ENCODE measurements at places on chromosomes 7 and 10.
A peak's percentile ranks its signal among the peaks of the same experiment; 100 is the strongest.

- DNase-seq, result no peak
Measured at GRCh38 chr7:78092331-78092730, 293.8 kb downstream of the PHTF2 start.

DNA sequence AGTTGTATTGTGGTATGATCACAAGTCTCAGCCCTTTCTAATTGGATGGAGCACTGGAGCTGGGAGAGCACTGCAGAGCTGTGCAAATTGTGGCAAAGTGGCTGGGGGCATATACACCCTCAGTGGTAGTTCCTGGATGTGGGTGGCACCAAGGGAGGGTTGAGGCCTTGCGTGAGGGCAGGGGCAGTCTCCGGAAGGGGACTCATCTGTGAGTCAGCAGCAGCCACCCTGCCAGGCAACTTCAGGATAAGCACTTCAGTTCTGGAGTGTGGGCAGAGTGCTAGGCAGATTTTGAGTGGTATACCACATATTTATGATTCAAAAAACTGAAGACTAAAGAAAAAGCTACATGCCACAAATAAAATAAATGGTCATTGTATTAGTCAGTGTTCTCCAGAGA, 210.5 kb downstream of the ETV1 start:
- DNase-seq, result no peak

DNA sequence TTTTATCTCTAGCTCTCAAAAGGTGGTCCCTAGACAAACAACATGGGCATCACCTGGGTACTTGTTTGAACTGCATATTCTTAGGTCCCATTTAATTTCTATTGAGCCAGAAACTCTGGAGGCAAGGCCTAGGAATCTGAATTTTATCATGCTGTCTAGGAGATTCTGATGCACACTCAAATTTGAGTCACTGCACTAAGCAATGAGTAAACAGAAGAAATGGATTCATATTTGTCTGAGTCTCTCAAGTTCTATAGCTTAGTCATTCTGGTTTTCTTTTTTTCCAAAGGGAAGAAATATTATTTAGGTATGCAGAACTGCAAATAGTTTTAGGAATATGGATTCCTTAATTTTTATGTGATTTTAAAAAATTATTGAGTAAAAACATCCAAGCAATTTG, 185.5 kb downstream of the SEMA3A start:
- no peak for DNase-seq

DNA sequence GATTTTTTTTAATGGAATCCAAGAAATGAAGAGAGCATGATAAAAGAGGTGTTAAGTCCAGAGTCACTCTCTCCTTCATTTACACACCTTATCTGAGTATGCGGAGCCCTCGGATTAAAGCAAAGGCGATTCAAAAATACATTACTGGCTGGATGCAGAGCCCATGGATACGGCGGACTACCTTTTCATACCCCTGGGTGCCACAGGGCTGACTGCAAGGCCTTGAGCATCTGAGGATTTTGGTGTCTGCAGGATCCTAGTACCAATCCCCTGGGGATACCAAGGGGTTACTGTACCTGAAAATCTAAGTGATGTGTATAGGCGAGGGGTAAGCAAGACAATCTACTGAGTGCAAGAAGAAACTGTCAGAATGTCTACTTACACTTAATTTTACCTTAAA, 20.5 kb downstream of the PIP4K2A start:
- no peak for DNase-seq

DNA sequence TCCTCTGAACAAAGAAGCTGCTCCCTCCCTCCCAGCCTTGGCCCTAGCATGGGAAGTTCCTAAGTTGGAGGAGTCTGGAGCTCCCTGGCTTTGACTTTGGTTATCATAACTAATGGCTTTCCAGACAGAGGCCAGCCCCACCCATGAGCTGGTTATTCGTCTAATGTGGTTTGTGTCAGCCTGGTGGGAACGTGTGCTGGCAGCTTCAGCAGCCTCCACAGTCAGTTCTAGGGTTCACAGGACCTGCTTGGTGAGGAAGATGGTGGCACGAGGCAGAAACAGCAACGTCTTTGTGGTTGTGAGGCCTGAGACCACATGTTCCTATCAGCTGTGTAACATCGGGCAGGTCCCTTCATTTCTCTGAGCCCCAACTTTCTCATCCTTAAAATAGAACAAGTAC, 103.1 kb downstream of the PAXIP1 start:
- DNase-seq, result no peak

- DNase-seq, result no peak
Measured at GRCh38 chr7:8128449-8129317, 133.3 kb downstream of the ICA1 start.

DNA sequence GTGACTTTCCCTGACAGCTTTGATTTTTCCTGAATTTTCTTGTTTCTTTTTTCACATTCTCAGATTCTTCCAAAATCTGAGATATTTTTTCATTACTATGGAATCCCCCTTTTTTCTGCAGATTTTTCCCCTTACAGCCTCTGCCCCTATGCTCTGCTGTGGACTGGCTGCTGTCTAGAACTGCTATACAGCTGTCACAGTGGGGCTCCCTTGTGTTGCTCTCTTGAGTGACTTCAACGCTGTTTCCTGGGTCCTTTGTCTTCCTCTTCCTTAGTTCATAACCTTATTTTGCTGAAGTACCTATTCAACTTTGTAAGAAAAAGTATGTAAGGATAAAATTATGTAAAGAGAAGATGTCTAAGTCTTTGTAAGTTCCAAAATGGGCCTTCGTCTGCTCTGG, 234.1 kb upstream of the YAE1 start:
- peak; percentile 25 for DNase-seq

- DNase-seq, result no peak
Measured at GRCh38 chr7:93147363-93147762, 822 bp downstream of the SAMD9L start.

GRCh38 chr10:677038-677437, 12.4 kb downstream of the DIP2C start:
- no peak for DNase-seq

DNA sequence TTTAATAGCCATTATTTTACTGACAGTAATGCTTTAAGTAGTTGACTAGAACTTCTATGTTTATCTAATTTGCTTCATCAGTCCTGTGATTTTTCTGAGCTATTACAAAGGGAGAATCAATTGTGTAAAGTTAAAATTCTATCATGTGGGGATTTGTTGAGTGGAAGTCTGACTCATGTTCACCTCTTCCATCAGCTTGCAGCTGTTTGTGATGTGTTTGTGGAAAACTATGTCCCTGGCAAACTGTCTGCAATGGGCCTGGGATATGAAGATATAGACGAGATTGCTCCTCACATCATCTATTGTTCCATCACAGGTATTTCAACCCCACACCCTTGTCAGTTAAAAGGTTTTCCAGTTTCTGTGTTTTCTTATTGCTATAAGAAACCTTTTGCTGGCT, 59.9 kb downstream of the SUGCT start:
- DNase-seq, result no peak

DNA sequence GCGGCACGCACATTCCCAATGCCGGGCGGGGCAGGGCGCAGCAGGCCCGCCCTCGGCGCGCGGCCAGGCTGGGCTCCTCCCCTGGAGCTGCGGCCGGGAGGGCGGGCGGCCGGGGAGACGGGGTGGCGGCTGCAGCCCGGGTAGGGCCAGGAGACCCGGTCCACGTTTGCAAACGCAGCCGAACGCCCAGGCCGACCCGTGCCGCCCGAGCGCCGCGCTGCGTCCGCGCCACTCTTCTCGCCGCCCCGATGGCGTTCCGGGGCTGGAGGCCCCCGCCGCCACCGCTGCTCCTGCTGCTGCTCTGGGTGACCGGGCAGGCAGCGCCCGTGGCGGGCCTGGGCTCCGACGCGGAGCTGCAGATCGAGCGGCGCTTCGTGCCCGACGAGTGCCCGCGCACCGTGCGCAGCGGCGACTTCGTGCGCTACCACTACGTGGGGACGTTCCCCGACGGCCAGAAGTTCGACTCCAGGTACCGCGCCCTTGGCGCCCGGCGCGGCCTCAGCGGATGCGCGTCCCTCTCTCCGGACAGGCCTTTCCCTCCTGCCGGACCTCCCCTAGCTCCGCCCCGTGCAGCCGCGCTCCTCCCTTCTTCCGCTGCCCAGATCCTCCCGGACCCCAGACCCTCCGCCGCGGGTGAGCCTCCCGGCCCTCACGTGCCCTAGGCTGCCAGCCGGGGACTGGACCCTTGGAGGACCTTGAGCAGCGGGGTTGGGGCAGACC, at the start of gene FKBP9:
Gene FKBP9, plus strand, starts transcription at position 115 of the 720 bp plus-strand sequence. Its CDS starts 134 bp downstream, at position 249.
- peak; percentile 86 for DNase-seq

- DNase-seq, result no peak
Measured at GRCh38 chr7:22622116-22622785, 104.7 kb upstream of the IL6 start.

GRCh38 chr10:71331736-71332135, 12.7 kb downstream of the SLC29A3 start:
- DNase-seq, result no peak

- DNase-seq, result no peak
Measured at GRCh38 chr10:33938001-33938400, 603.5 kb upstream of the NRP1 start.

- no peak for DNase-seq
Measured at GRCh38 chr10:110932505-110933180, 13.2 kb downstream of the SHOC2 start.

GRCh38 chr10:22900841-22901601, 26.8 kb upstream of the ARMC3 start:
- DNase-seq, result no peak

DNA sequence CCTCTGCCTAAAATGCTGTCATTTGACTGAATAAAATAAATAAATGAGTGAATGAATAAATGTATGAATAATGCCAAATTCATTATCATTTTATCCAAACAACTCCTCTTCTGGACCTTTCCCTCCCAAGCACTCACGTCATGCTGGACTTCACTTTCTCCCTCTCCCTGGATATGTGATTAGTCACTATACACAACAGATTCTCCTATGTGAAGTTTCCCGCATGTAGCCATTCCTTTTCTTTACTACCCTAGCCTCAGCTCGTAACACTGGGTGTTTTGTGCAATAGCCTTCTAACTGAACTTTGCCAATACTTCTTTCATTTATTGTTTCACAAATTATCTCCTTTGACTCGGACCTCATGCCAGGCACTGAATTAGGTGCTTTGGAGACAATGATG, 87.6 kb upstream of the IL6 start:
- DNase-seq, result no peak

DNA sequence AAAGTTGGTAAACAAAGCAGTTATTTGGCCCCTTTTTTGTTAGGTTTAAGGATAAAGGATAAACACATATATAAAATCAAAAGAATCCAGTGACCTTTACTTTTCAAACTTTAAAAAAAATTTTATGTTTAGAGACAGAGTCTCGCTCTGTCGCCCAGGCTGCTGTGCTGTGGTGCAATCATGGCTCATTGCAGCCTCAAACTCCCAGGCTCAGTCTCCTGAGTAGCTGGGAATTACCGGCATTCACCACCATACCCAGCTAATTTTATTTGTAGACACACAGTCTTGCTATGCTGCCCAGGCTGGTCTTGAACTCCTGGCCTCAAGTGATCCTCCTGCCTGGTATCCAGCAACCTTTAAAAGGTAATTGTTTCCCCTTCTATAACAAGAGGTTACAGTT, 31.3 kb downstream of the GNA12 start:
- DNase-seq, result no peak

DNA sequence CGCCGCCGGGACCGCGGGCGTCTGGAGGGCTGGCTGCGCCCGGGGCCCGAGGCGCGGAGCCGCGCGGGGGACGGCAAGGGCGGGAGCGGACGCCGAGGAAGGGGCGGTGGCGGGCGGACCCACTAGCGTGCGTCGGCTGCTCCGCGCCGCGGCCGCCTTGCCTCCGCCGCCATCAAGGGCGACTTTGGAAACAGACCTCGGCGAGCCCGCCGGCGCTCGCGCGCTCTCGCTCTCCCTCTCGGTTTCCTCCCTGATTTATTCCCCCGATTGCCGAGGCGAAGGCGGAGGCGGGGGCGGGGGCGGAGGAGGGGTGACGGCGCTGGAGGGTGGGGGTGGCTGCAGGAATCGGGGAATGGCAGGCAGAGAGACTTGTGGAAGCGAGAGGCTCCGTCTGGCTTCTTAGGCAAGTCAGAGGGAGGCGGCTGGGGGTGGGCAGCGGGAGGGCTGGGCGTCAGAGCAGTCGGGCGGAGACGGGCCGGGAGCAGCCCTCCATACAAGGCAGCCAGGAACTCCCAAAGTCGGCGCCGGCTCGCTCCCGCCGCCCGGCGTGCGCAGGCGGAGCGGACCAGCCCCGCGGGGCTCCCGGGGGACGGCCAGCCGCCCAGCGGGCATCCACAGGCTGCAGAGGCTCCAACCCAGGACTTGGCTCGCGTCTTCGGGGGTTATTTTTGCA, at the start of gene CACNA2D1:
Gene CACNA2D1, minus strand, starts transcription at position 231 of the 673 bp plus-strand sequence.
- peak; percentile 83 for DNase-seq

DNA sequence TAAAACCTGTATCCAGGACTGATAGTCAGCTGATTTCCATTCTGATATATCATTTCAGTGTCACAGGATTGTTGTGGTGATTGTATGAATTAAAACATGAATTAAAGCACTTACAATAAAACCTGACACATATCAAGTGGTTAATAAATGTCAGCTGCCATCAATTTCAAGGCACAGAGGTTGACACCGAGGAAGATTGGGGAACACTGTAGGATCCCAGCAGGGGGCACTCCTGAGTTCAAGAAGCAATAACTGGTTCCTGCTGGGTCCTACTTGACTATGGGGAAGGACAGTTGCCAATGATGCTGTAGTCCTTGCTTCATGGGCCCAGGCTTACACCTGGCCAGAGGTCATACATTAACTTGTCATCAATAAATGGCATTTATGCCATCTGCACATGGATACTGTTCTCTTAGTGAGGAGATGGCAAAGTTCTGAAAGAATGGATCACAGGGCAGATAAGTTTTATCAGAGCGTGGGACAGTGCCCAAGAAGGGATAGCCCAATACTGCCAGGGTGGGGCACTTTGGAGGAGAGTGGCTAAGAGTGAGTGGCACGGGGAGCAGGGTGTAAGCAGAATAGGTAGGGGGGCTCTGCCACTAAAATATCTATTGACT, 24.1 kb downstream of the FZD1 start:
- DNase-seq, result peak; percentile 70

GRCh38 chr7:54995610-54996363, 23.0 kb upstream of the EGFR start:
- DNase-seq, result no peak

- no peak for DNase-seq
Measured at GRCh38 chr7:40457776-40458480, 323.1 kb downstream of the SUGCT start.

DNA sequence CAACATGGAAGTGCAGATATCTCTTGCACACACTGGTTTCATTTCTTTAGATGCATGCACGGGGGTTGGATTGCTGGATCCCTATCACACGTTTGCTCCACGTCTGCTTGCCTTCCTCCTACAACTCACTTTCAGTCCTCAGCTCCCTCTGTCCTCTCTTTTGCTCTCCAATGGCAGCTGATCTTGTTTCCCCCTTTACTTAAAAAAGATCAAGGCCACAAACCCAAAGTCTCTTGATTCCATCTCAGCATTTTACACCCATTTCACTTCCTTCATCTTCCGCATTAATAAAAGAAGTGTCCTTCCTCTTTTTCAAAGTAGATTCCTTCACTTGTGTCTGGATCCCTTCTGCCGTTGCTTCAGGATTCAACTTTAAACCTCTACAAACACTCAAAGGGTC, 245.2 kb downstream of the DOCK4 start:
- no peak for DNase-seq

GRCh38 chr10:122931088-122931906, 20.9 kb downstream of the FAM24A start:
- no peak for DNase-seq

GRCh38 chr10:77712207-77712606, 74.6 kb upstream of the KCNMA1 start:
- DNase-seq, result no peak
